NCI-H526 treated with DMSO at 0.1 percent for 48 hours (cell line): ENCODE measurements at places on chromosomes 1 and 21.
A peak's percentile ranks its signal among the peaks of the same experiment; 100 is the strongest.

DNA sequence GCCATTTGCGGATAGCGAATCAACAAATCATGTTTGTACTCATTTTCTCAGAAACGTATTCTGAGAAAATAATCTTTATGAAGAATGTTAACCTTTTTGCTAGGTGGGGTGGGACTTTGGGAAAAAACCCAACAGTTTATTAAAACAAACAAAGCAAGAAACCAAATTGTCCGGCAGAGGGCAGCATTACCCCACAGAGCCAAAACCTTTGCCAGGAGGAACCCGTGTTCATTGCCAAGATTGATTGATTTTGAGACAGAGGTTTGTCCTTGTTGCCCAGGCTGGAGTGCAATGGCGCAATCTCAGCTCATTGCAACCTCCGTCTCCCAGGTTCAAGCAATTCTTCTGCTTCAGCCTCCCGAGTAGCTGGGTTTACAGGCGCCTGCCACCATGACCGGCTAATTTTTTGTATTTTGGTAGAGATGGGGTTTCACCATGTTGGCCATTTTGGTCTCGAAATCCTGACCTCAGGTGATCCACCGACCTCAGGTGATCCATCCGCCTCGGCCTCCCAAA, 70.8 kb upstream of the RHOU start:
- DNase-seq = peak; percentile 7

- no peak for DNase-seq
These were observed 654.2 kb upstream of the PKN2 start for GRCh38 chr1:88029899-88030298.

- DNase-seq = no peak
These were observed 191.8 kb downstream of the LYPLAL1 start for GRCh38 chr1:219365451-219365850.

DNA sequence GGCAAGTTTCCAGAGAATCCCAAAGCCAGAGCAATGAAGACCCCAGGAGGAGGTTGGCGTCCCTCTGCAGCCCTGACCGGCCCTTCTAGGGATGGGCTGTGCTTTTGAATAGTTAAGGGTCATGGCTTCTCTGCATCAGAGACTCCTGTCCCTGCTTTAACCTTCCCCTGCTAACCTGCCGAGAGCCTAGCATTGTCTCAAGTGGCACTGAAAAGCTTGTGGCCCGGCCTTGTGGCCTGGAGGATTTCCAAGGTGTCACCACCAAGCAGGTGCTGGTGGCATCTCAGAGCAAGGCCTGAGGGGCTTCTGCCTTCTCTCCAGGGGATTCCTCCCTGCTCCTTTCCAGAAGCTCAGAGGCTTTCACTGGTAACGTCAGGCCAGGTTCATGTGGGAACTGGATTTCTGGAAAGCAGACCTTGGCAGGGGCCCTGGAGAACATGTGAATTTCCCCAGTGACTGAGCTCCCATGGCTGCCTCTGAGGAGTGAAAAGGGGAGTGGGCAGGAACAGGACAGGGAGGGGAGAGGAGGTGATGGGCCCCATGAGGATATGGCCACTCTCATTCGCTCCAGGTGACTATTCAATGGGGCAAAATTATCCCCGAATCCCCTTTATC, 409.9 kb downstream of the PTPRU start:
- no peak for DNase-seq

DNA sequence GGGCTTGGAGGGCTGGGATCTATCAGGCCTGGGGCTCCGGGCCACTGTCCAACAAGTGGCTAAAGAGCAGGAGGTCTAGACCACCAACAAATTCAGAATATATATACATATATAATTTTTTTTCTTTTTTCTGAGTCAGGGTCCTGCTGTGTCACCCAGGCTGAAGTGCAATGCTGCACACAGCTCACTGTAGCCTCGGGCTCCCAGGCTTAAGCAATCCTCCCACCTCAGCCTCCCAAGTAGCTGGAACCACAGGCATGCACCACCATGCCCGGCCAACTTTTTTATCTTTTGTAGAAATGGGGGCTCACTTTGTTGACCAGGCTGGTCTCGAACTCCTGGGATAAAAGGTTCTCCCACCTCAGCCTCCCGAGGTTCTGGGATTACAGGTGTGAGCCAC, 6.8 kb upstream of the LAPTM5 start:
- DNase-seq = no peak

DNA sequence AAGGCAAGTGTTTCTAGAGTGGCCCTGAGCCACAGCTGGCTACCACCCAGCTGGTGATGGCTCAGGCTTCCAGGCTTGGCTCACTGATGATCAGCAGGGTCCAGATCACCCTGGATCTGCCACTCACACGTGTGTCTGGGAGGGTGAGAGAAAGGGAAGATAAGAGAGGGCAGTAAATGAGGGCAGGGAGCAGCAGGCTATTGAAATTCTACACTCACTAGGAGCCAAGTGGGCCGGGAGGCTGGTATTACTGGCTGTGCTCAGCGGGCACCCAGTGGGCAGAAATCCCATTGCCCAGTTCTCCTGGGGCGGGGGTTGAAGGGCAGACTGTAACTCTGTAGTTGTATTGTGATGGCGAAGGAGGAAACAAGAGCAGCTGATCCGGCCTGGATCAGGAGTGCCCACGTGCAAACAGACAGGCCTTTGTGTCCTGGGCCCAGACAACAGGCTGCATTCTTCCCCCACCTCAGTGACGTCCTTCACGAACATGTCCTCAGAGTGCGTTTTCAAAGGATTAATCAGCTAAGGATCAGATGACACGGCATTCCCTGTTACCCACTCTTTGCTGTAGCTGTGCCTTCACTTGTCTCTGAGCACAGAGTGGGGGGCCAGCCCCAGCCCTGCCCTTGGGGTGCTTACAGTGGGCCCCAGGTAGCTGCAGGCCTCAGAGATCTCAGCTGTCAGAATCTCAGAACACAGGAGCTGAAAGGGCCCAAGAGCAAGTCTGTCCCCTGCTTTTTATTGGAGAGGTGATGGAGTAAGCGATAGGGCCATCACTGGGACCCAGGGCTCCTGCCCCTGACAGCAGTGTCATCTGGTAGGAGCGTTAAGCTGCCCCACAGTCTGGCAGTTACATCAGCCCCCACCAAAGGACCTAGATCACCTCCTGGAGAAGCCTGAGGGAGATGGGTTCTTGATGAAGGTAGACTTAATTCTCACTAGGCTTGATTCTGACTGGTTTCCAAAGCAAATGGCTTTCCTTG, 60.5 kb downstream of the ATP1A1 start:
- no peak for DNase-seq

DNA sequence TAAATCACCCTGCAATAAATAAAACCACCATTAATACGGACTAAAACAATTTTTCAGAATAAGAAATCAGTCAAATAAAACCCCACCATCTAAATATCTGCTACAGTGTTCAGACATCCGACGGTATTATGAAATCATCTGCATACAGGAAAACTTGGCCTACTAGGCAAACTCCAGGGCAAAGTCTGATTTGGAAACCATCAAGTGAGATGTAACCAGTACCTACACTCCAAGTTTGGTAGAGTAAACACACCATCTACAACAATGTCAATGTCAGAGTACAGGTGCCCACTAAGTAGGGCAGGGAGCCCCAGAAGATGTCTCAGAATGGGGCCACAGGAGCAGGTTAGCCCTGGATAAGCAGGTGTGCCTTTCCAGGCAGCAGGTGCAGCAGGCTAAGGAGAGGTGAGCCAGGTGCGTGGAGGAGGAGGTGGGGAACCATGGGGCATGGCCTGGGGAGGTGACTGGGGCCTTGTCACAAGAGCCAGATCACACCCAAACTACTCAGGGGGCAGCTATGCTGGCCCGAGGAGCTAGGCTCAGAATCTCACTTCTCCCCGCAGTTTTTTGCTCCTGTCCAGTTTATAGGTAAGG, 59.6 kb downstream of the CAPZB start:
- no peak for DNase-seq

DNA sequence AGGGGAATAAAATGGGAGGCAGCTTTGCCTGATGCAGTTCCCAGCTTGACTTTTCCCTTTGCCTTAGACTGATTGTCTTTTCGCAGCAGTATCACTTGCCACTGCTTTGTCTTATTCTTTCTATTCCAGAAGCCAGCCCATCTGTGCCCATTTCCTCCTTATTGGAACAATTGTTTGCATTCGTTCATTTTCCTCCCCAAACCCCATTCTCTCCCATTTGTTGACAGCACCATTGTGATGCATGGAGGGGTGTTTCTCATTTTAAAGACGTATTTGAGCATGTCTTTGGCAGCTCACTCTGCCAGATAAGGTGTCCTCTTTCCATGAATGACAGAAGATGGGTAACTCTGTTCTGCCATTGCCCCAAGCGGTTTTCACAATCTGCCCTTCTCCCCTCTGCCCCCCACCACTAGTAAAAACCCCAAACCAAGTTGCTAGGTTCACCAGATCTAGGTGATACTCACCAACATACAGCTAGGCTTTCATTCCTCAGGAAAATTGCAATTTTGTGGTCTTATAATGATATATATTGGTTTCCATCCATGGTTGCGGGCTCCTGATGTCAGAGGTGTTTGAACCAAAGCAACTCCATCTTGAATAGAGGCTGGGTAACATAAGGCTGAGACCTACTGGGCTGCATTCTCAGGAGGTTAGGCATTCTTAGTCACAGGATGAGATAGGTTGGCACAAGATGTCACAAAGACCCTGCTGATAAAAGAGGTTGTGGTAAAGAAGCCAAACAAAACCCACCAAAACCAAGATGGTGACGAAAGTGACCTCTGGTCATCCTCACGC, 30.8 kb downstream of the SERBP1 start:
- no peak for DNase-seq

DNA sequence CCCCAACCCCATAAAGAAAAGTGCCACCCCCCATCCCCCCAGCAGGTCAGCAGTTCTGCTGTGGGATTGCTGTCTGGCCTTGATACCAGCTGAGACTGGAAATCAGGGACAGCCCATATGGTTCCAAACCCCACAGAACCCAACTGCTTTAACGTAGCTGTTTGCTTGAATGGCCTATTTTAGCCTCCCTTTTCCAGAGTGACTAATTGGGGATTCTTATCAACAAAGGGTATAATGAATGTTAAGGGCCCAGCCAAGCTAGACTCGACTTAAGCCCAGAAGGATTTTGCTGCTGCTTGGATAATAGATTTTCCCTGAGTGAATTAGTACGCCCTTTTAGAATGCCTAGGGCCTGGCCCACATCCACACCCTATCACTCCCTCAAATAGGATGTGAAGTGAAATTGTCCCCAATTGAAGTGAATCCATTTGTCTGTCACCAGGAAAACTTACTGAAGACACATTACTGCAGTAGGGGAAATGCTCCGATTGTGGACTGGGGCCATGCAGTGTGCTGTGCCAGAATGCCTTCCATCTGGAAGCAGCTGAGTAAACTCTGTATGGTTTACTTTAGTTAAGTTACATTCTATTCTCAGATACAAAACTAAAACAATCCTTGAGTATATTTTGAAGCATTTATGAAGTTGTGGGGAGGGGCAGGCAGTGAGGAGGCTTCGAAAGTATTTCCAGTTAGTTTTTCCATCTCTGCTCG, 156.9 kb downstream of the DHRS3 start:
- DNase-seq = no peak

GRCh38 chr1:224805889-224806288, 123.6 kb upstream of the DNAH14 start:
- no peak for DNase-seq

DNA sequence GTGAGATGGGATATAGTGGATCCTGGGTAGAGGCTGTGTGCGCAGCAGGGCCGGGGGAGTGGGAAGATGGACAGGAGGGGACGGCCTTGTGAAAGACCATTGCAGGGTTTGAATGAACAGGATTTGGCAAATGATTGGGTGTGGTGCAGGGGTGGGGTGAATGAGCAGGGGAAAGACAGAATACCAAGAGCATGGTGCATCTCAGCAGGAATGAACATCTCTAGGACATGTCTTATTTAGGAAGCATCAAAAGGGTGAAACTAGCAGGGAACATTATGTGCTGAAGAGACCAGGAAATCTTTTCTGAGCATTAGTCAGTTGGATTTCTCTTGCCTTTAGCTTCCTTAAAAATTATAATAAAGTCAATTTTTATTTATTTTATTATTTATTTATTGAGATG, 60.6 kb upstream of the SLC2A1 start:
- DNase-seq = no peak

DNA sequence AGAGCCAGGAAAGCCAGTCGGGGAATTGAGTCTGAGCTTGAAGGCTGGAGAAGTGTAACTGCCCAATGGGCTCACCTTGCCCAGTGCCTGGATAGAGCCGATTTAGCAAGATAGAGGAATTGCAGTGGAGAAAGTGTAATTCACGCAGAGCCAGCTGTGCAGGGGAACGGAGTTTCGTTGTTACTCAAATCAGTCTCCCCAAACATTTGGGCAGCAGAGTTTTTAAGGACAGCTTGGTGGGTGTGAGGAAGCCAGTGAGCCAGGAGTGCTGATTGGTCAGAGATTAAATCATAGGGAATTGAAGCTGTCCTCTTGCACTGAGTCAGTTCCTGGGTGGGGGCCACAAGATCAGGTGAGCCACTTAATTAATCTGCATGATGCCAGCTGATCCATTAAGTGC, 28.4 kb upstream of the NLRP3 start:
- no peak for DNase-seq

- DNase-seq = no peak
These were observed 83.6 kb upstream of the SLC44A3 start for GRCh38 chr1:94736549-94736948.

DNA sequence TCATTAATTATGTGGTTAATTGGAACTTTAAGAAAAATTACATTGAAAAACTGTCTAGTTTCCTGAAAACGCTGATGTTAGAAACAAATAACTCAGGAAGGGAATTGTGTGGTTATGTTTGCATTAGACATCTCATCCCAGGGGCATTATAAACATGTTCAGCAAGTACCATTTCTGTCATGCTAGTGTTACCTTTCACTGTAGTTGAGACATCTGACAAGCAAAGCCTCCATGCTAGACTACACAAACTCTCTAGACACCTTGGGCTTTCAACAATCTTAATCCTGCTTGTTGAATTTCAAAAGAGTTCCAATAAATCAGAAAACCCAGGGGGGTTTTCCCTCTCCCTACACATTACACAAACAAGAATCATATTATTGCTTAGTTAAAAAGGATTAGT, 536.8 kb downstream of the KCNT2 start:
- DNase-seq = no peak

GRCh38 chr21:22710721-22711120, 1712.5 kb downstream of the NCAM2 start:
- DNase-seq = no peak

- DNase-seq = no peak
These were observed 24.4 kb downstream of the SZRD1 start for GRCh38 chr1:16391411-16391810.

DNA sequence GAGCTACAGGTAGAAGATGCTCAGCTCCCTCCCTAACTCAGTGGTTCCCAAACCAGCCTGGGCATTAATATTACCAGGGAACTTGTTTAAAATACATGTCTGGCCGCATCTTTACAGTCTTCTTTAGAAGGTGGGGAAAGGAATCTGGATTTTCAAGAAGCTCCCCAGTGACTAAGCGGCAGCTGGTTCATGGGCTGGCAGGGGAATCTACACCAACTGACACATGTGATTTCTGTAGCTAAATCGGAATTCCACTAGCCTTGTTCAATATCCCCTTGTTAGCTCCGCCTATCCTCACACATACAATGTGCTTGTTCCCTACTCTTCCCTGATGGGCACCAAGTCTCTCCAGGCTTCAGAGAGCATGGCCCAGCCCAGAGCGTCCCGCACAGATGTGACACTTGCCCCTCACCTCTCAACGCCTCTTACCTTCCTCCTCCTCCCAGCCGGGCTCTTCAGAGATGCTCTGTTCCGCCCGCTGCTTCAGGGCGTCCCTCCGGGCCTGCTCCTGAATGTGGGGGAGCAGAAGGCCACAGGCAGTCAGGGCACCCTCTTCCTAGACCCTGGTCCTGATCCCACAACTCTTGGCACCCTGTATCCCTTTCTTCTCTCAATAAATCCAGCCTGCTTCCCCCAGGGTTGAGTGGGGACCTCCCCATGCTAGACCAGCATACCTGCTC, 15.3 kb downstream of the TSSK3 start:
- DNase-seq = no peak

GRCh38 chr1:232992227-232992626, 41.8 kb downstream of the NTPCR start:
- no peak for DNase-seq
